Umbilical cord (tissue), 2 donors: ENCODE measurements at places on chromosomes 3 and 15.

DNA sequence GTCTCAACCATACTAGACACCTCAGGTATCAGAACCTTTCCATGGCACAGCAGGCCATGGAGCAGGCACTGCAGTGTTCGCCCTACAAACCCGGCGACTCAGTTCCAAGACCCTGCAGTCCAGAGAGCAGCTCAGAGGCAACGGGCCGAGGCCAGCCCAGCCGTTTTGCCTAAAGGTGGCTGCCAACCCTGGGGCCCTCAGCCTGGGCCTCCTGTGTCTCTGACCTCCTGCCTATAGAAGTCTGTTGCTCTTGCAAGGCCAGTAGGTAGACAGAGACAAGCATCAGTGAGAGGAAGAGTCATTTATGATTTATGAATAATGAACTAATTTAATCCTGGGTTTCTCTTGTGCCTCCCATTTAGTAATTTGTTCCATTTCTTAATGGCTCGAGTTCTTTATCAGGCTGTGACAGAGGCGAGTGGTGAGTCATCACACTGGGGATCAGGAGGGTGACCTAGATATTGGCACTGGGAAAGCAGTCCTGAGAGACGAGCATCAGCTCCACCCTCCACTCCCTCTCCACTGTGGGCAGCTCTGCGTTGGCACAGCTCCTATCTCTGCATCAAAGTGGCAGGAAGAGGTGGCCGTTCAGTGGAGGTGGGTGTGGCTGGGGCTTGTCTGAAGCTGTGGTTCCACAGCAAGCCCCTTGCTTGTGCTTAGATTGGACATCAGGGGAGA lies 79.8 kb downstream of the ABHD5 start:
- DNase-seq = peak; percentile 73

DNA sequence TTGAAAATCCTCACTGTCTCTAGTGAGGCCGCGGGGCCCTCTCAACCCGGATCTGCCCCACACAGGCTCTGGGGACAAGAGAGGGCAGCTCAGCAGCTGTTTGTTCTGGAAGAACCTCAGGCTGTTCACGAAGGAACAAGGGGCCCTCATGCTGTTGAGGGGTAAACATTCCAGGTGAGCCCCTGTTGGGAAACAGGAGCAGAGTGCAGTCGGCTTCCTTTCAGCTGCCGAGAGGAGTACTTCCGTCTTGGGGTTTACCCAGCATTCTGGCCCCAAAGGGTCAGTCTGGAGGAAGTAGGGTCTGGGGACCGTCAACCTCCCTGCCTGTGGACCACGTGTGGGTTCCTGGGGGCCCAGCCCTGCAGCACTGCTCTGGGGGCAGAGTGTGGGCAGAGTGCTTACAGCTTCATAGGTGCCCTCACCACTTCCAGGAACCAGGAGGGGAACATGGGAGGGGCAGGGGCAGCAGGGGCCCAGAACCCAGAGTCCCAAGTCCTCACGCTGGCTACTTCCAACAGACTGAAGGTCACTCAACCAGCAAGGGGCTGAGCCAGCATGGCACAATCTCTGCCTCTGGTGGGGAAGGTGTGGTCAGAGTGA lies 49.2 kb upstream of the CTSH start:
- no peak for DNase-seq

DNA sequence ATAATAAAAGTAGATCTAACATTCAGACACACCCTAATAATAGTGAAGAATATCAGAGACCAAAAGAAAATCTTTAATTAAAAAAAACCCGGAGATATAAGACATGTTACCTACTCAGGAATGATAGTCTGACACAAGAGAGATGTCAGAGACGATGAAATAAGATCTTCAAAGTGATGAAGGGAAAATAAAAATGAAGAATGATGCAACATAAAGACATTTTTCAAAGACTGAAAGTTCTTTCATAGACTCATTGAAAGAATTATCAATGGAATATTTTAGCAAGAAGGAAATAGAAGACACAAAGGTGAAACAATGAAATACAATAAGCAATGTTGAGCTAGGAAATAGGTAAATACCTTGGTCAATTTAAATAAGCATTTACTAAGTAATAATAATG lies 19.6 kb downstream of the HCLS1 start:
- DNase-seq = no peak

GRCh38 chr15:81152799-81153198 lies 18.7 kb downstream of the CFAP161 start:
- DNase-seq = no peak

DNA sequence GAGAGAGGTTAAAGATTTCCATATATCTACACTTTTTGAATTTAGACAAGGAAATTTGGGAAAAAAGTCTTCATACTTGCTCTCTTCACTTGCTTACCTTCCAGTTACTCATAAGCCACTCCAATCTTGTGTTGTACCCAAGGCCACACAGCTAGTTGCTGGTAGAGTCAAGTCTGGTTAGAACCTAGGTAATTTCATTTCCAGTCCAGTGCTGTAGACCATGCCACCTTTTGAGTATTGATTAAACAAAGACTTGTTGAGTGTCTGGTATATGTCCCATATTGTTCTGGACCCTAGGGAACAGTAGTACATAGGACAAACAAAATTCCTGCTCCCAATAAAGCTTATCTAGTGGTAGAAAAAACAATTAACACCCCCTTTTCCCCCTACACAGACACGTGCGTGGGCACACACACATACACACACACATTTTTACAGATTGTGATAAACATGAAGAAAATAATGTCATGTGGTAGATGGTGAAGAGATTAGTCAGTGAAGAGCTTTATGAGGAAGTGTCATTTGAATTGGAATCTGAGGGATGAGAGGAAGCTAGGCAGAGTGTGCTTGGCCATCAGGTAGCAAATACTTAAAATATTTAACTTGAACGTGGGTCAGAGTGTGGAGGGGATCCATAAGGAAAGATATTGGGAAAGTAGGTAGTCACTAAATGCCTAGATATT lies 2.1 kb downstream of the CMC1 start:
- no peak for DNase-seq
